ENCODE measurements at places on chromosomes 2 and 18.

DNA sequence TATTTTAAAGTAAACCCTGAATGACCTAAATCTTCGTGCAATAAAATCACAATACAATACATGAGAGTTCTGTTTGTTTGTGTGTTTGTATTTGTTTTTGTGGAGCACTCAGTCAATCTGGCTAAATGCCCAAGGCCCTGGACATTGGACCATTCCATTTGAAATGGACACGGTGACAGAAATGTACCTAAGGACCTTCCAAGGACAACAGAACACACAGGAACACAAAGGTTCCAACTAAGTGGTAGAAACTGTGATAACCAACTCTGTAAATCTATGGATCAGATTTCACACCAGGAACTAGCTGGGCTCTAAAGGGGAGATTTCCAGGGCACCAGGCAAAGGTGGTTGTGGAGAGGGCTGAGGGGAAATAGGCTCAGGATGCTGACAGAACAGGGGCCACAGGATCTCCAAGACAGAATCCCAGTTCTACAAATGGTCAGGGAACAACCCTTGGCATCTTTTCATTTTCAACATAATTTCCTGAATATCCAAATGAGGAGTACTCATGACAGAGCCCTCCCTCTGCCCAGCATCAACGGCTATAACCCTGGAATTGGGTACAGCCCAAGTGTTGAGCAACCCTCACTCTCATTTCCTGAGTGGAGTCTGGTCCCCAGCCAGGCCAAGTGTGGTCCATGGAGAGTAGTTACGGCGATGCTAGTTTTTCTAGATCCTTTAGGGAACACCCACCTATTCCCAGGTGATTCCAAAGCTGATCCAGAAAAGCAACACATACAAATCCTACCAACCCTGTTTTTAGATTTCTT is 78.4 kb downstream of the NCKAP5 start:
- DNase-seq = no peak

- DNase-seq = no peak
Measured at GRCh38 chr18:26772691-26773090, 92.8 kb downstream of the AQP4 start.

GRCh38 chr2:106701203-106702022 is 184.6 kb downstream of the ST6GAL2 start:
- DNase-seq = no peak

DNA sequence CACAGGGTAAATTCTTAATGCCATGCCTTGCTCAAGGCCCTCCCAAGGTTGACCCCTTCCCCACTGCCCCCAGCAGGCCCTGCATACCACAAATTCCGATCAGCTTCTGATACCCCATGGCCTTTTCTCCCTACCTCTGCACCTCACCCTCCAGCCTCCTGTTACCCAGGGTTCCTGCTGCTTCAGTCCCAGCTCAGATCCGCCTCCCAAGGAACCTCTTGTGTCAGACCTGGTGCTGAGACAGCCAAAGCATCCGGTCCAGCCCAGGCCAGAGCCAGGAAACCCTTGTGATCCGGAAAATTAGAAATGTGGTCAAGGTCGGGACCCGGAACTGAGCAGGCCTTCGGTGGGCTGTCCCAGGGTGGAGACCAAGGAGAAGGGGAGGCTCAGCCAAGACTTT is 231.3 kb downstream of the BCL2 start:
- DNase-seq = no peak

GRCh38 chr2:138922973-138923563 is 142.9 kb upstream of the NXPH2 start:
- DNase-seq = no peak
